ENCODE measurements at places on chromosomes 11 and 22.

DNA sequence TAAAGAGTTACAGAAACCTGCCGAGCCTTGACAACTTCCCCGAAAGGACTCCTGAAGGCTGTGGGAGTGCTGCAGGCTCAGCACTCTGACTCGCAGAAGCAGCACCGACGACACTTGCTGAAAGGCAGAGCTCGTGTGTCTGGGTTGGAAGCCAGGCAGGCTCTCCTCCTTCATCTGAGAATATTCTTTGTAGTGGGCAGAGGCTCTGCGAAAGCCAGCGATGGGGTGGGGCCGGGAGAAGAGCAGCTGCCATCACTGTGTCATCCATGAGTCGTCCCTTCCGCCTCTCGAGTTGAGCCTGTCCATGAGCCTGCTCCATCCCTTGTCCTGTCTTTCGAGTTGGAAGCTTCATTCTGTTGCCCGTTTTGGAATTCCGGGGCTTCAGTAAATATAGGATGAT, 11.9 kb downstream of the GLB1L2 start:
- no peak for DNase-seq

DNA sequence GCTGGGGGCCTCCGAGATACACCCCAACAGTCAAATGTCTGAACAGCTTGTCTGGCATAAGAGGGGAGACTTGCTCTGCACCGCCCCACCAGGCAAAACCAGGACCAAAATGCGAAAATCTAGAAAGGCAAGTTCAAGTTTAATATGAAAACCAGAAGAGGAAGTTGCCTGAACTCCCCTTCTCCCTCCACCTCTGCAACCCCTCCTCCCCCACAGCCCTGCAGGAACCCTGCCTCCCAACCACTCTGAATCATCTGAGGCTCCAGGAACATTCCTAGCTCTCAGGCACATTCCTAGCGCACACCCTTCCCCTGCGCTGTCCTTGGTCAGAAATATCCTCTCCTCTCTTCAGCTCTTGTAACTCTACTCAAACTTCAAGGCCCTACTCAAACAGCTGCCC, 36.7 kb downstream of the ISX start:
- no peak for DNase-seq

DNA sequence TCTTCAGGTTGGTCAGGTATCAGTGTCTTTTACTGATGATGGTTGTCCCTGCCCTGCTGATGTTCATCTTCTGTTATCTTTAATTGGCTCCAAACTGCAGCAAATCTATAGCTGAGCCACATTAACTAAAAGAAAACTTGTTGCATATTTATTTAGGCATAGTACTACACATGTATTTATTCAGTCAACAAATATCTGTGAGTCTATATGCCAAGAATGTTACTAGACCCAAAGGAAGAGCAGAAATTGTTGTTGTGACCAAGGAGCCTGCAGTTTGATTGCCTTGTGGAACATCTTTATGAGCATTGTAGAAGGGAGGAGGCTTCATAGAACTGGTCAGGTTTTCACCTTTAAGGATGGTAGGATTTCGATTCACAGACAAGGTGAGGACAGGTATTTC, 10.1 kb downstream of the BMAL1 start:
- no peak for DNase-seq

- no peak for DNase-seq
Observed at GRCh38 chr11:78156127-78156844, 16.9 kb upstream of the ALG8 start.

Data from stimulated activated CD8-positive, alpha-beta memory T cell treated with anti-CD3 and anti-CD28 coated beads, Interleukin-7, amount 100 ng/mL, for 48 hours (primary cell).